Stimulated activated CD4-positive, alpha-beta T cell treated with anti-CD3 and anti-CD28 coated beads, Interleukin-15, amount 100 ng/mL, for 1 hour (primary cell): ENCODE measurements at places on chromosomes 7 and 10.

- DNase-seq, result no peak
These were observed 1.5 kb downstream of the IPMK start for GRCh38 chr10:58266003-58266825.

DNA sequence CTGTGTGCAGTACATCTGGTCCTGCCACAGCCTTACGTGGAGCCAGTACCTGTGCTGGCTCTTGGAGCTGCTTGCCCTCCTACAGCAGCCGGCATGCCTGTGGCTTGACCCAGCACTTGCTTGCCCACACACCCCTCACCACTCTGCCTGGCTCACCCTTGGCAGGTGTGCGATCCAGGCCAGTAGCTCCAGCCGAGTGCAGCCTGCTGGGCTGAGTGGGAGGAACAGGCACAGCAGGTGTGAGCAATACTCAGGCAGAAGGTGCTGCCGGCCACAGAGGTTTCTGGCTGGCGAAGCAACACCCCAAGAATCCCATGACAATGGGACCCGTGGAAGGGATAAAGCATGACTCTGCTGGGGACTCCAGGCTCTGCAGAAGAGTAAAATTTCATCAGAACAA, 173.5 kb upstream of the ADCY1 start:
- no peak for DNase-seq

DNA sequence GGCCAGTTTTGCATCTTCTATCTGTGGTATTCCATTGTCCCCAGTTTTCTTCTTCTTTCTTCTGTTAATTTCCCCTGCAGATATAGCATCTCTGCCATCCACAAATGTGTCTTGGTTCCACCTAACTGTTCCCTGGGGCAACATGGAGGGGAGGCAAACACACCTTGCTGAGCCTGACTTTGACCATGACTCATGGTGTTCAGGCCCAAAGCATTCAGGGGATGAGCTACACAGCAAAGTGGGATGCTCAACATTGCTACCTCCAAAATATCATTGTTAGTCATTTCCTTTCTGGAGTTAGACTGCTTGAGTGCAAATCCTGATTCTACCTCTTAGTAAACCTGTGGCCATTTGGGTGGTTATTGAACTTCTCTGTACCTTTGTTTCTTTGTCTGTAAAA, 542.7 kb downstream of the LRMDA start:
- DNase-seq, result no peak

GRCh38 chr7:1999278-1999984, 233.3 kb downstream of the MAD1L1 start:
- DNase-seq, result no peak

DNA sequence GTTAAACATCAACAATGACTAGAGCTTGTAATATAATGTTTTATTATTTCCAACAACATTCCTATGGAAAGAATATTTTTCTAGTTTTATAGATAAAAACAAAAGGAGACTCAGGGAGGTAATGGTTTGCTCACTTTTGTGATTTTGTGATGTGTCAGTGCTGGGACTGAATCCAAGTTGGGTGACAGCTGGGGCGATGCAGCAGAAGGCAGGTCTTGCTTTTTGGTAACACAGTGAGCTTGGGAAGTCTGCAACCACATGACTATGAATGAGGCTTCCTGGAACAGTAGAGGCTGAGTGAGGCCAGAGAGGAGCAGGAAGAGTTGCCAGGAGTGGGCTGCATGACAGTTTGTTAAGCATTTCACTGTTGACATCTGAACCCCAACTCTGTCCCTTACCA, 4.9 kb upstream of the YKT6 start:
- no peak for DNase-seq

- no peak for DNase-seq
These were observed 83.6 kb downstream of the LARP4B start for GRCh38 chr10:847868-848267.

GRCh38 chr10:75541411-75541810, 110.0 kb downstream of the LRMDA start:
- DNase-seq, result no peak

- DNase-seq, result no peak
These were observed 255.3 kb downstream of the ZMYND11 start for GRCh38 chr10:390449-391100.

GRCh38 chr7:53811555-53812079, 730.6 kb upstream of the VSTM2A start:
- no peak for DNase-seq

DNA sequence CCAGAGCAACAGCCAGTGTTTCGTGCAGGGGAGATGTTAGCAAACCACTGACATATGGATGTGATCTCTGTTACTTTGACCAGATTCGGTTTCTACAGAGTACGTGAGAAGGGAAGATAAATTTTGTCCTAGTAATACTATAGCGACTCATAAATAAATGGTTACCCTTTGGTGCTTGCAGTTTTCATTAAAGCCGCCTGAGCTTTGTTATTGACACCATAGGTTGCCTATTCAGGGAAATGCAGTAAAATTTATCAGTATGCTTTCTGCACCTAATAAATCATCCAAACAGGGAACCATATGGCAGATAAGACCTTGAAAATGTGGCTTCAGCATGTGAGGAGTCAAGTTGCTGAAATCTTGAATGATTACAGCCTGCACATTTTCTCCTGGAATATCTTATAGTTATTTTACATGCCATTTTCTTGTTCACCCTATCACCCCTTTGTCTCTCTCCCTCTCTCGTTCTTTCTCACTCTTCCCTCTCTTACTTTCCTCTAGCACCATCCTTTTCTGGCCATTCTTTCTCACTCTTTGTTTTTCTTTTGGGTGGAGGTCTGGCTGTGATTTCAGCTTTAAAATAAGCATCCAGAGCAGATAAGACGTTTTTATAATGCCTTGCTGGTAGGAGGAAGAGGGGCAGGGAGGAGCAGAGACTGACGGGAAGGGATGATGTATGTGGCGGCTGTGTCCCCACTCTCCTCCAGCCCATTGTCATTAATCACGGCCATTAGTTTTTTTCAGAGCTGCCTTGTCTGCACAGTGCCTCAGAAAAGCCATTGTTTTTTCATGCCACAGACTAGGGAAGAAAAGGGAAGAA, 182.5 kb downstream of the LRMDA start:
- DNase-seq, result no peak
